ENCODE measurements at places on chromosomes 4 and X.
A peak's percentile ranks its signal among the peaks of the same experiment; 100 is the strongest.

- no peak for DNase-seq
Measured at GRCh38 chr4:74178798-74179197, 20.9 kb downstream of the MTHFD2L start.

DNA sequence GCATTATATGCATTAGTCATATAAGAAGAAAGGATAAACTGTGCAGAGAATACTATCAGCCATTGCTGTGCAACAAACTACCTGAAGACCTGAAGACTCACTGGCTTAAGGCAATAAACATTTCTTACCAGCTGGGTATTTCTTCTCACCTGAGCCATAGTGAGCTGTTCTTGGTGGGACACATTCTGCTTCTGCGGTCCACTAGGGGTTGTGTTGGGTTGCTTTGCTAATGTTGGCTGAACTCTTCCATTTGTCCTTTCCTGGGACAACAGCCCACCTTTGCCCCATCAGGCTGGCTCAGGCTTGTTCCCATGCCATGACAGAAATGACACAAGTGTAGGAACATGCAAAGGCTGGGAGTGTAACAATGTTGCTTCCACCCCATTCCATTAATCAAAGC is 388.6 kb downstream of the PCDH7 start:
- DNase-seq: no peak

- no peak for DNase-seq
Measured at GRCh38 chr4:189828081-189828697, 112.5 kb upstream of the FRG1 start.

DNA sequence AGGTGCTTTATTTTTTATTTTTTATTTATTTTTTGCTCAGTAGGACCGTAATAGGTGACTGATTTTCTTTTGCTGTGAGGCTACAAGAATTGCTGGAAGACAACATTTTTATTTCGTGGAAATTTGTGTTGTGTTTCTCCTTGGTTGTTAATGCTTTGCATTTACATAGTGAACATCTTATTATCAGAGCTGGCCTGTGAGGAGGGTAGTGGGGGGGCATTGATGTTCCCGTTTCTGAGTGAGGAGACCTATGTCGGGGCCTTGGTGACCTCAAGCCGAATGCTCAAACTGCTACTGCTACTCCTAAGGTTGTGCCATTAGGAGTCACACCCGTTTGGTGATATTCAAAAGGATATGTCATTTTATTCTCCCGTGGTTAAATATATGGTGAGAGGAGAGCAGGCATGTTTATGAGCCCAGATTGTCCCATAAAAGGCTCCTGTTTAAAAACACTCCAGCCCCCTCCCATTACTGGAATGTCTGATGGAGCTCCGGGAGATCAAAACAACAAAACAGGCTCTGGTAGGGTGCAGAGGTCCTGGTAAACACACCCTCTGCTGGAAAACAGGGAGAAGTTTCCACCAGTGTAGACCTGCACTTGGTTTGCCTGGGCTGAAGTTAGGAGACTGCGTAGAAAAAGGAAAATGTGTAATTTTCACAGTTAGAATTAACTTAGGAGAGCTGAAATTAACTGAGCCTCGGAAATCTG is 5.6 kb downstream of the PDGFRA start:
- no peak for DNase-seq

- DNase-seq: no peak
Measured at GRCh38 chr4:45350438-45350837, 624.1 kb upstream of the GNPDA2 start.

GRCh38 chr4:23707652-23708026 is 182.2 kb downstream of the PPARGC1A start:
- DNase-seq: no peak

DNA sequence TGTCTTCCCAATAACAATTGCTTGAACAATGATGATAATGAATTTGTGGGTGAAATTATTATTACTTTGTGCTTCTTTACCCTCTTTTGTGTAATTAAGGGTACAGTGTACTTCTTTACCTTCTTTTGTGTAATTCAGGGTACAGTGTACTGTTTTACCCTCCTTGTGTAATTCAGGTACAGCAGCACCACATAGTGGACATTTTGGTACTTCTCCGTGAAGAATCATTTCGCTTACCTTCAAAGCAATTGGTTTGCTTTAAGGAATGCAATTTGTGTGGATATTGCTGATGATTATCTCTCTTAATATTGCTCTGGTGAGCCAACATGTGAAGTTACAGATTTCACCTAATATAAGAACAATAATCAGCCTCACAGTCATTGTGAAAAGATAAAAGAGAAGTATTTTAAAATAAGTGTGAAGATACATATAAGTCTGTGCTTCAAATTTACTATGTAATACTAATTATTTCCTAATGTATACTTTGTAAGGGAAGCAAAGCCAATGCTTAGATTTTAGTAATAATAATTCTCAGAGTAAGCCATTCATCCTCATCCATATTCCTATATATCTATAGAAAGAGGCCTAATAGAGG is 27.2 kb upstream of the SEC24B start:
- DNase-seq: peak; percentile 32

DNA sequence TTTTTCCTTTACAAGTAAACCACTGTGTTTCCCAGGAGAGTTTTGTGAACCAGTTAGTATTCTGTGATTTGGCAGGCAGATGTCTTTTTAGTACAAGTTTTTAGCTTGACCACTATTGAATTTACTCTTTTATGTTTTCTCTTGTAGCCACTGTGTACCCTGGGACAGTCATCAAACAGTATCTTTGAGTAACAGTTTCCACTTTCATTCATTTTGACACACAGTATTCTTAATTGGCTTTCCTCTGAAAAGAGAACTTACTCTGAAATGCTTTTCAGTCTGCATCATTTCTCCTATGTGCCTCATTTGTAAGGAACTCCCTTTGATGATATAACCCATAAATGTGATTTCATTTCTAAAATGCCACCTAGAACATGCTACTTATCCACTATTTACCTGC is 476.5 kb downstream of the PDGFC start:
- no peak for DNase-seq

GRCh38 chr4:2082118-2082517 is 23.0 kb downstream of the NAT8L start:
- DNase-seq: no peak

- DNase-seq: no peak
Measured at GRCh38 chr4:29551821-29552220, 1168.3 kb upstream of the PCDH7 start.

DNA sequence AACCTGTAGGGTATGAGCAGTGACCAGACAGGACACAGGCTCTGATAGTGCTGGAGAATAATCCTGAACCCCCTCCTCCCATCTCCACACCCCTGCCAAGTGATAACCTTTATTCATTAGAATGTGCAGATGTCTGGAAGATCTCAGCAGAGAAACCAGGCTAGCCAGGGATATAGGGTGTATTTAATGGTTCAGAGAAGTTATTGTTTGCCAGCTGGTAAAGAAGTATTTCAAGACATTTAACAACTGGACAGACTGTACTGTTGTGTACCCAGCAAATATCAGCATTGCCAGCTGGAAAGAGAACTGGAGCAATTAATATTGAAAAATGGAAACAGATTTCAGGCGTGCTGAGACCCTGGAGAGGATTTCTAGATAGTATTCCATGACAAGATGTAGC is 94.5 kb downstream of the RASGEF1B start:
- DNase-seq: no peak

DNA sequence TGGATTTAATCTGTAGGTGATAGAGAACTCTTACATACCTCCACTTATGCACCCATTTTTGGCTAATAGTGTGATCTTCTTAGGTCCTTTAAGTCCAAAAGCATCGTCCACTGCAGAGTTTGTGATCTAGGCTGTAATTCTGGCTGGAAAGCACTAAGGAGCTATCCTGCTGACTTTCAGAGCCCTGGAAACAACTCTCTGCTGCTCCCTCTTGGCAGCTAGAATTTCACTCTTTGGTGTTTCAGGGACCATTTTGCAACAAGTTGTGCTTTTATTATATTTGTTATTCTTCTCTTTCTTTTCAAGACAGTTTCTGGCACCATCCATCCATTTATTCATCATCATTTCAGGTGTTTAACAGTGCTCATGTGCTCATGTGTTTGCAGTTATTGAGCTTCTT is 130.0 kb downstream of the RBM46 start:
- no peak for DNase-seq

GRCh38 chrX:101362757-101363156 is 14.2 kb upstream of the TIMM8A start:
- DNase-seq: no peak

- DNase-seq: no peak
Measured at GRCh38 chr4:94527556-94528233, 76.0 kb downstream of the PDLIM5 start.

- no peak for DNase-seq
Measured at GRCh38 chr4:97531351-97531750, 611.9 kb downstream of the STPG2 start.

DNA sequence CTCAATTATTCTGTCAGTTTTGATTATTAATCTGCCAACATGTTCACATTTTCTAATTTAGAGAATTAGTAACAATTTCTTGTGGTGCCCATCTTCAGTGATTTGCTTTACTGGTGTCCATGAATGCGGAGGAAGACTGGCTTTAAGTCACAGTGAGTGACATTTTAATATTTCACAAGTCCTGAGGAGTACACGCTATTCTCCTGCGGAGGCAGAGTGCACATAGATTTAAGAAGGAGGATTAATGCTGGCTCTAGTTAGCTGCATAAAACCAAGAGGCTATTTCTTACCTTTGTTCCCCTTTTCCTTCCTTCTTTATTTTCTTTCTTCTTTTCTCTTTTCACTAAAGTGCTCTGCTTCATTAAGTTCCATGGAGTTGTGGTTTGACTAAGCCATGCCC is 495.2 kb upstream of the IGFBP7 start:
- no peak for DNase-seq

DNA sequence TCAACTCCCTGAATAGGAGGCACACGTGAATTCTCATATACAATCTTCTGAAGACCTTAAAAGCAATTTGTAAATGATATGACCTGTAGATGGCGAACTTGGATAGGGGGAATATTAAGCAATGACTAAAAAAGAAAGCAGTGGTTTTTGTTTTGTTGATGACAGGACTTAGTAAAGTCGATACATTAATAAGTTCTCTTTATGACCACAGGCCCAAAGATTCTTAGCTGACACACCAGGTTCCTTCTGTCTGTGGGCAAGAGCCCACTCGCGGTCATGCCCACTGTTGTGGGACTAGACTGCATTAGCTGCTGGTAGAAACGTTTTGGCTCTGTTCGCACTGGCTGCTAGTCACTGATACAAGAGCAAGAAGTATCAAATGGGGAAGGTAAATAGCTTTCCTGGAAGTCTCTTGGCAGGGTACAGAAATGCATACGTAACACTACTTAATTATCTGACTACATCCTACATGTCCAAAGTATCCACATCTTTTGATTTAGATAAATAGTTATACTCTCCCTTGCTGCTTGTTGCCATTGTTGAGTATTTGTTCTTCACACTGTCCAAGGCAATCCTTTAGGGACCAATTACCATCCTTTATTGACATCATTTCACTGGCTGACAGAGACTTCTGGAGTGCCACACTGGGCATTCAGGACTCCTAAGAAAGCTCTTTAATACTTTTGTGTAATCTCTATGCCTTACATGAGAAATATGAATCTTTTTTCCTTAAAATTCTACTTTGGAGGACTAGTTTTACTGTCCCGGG is 31.0 kb downstream of the ALPK1 start:
- peak; percentile 80 for DNase-seq

DNA sequence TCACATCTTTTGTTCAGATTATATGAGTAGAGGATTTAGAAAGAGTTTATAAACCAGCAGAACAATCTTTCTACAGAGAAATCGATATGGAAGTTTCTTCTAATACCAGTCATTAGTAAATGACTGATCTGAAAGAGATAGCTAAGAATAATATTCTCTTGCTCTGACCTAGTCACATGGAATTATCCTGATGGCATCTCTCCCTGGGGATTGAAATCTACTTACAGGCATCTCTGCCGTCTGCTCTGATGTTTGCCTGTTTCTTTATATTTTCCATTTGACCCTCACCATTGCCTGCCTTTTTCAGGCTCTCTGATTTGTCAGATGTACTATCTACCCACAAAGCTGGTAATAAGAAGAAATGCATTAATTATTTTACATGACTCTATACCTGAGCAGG is 1157.3 kb downstream of the PCDH7 start:
- no peak for DNase-seq

DNA sequence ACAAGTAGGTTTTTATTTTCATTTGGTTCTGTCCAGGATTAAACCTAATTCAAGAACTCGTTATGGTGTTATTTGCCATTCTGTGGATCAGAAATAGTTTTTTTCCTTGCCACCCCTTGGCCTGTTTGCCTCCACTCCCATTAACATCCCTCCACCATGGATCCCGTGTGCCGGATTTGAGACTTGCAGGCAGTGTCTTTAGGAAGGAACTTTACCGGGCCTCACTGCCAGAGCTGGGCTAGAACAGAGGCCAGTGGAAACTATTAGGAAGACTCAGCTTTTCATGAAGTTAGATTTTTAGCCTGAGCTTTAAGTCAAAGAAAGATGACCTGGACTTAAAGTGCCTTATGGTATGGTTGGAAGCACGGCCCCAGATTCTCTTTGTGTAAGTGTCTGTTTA is 2.4 kb downstream of the KLHL2 start:
- DNase-seq: no peak

DNA sequence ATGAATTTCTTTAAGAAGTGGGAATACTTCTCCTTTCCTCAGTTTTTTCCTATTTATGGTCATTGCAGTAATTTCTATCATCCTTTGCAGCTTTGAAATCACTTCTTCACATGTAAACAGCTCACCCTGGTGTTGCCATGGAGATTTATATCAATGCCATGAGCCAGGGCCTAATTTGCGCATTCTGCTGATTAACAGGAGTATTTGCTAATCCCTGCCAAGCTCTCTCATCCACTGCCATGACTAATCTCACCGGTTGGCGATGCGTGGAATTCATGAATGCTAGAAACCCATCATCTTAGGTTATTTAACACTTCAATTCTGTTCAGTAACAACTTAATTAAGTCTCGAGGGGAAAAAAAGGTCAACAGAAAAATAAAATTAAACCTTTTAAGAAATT is 11.8 kb upstream of the FGF13 start:
- DNase-seq: no peak

DNA sequence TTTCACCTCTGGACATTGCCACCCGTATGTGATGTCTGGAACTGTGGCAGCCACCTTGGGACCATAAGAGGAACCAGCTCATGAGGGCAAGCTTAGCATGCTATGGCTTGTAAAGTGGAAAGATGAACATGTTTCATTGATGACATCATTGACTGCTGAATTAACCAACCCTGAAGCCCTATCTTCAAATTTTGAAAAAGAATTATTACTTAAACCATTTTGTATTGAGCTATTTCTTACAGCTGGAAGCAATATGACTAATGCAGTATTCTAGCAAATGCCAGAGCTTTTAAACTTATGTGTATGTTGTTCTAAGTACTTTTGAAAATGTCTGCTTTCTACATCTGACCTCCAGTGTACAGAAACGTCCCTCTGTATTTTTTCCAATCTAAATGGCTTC is 18.1 kb downstream of the GUCY2F start:
- no peak for DNase-seq

- DNase-seq: no peak
Measured at GRCh38 chr4:142728233-142728632, 117.9 kb downstream of the INPP4B start.

GRCh38 chr4:176563591-176563990 is 229.1 kb downstream of the VEGFC start:
- no peak for DNase-seq

Data from NCI-H1092 treated with DMSO at 0.1 percent for 48 hours (cell line).